ENCODE measurements at places on chromosomes 2 and 18.

- DNase-seq = no peak
Observed at GRCh38 chr18:51251625-51252024, 54.1 kb upstream of the MEX3C start.

DNA sequence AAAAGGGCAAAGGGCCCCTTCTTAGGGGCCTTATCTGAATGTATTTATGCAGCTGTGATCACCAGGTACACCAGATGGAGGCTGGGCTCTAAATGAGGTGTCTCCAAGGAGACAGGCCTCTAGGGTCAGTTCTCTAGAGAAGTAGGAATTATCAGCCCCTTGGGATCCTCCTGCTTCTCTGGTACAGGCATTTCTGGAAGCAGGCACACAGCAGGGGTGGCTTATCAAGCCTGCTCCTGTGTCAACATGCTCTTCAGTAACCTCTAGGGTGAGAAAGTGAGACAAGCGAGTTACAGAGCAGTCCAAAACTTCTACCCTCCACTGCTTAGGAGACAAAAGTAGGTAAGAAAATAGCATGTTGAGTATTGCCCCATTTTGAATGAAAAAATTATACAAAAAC lies 13.8 kb downstream of the TPGS2 start:
- no peak for DNase-seq

- no peak for DNase-seq
Observed at GRCh38 chr2:21392649-21393048, 268.9 kb downstream of the TDRD15 start.

- no peak for DNase-seq
Observed at GRCh38 chr2:44951714-44952113, 10.2 kb downstream of the SIX3 start.

DNA sequence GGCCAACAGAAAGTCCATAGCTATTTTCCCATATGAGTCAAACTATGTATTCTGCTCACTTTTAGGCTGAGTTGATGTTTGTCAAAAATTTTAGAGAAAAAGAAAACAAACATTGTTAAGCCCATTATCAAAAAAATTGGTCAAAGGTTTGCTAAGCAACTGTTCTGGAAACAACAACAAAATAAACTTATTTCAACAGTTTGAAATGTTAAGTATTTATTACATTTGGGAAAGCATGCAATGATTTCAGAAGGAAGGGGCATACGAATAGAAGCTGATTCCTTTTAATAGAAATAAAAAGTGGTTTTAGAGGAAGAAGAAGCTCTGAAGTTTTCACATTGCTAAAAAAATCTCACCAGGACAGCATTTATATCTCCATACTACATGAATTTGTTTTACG lies 1837.5 kb upstream of the CELF4 start:
- DNase-seq = no peak
